NCI-H1417 treated with DMSO at 0.1 percent for 48 hours (cell line): ENCODE measurements at places on chromosomes 1 and 21.

- no peak for DNase-seq
These were observed 3.2 kb upstream of the OR2AK2 start for GRCh38 chr1:247961791-247962190.

GRCh38 chr1:25879675-25880074, 4.2 kb upstream of the PAQR7 start:
- DNase-seq, result no peak

GRCh38 chr1:41855713-41856112, 63.0 kb downstream of the HIVEP3 start:
- DNase-seq, result no peak

- DNase-seq, result no peak
These were observed 143.4 kb downstream of the GALNT2 start for GRCh38 chr1:230210326-230210980.

DNA sequence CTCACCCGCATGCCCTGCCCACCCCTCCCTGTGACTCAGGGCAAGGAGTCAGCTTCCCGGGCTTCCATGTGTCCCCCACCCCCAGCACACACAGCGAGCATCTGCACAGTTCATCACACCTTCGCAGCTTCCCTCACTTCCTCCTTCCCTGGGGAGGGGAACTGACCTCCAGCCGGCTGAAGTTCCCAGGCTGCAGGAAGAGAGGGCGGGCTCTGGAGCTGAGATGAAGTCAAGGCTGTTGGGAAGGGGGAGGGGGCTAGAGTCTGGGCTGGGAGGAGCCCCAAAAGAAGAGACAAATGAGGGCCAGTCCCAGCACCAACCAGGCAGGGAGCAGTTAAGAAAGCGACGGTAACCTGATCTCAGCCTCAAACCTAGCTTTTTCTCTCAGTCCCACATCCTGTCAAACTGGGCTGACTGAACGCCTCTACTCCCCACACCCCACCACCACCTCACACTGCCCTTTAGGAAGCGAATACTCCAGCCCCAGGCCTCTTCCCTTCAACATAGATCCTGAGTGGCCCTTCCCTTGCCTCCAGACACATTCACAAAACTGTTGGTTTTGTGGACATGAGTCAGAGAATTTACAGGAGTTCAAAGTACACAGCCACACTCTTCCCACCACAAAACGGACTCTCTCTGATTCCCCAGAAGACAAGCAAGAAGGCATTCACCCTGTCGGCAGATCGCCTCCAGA, 1.8 kb downstream of the RHOC start:
- DNase-seq, result no peak

- DNase-seq, result no peak
These were observed 18.8 kb upstream of the FASLG start for GRCh38 chr1:172640111-172640510.

DNA sequence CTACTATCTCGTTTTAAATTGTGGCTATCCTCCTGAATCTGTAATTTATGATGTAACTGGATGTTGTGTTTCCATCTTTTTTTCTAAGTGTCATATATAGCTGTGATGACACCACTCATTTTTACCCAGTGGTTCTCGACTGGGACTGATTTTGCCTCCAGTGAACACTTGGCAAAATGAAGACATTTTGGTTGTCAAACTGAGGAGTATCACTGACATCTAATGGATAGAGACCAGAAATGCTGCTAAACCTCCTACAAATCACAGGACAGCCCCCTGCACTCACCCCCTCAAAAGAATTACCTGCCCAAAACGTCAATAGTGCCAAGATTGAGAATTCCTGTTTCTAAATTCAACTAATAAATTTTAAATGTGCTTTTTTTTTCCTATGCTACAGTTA, 1.9 kb downstream of the TRMT13 start:
- no peak for DNase-seq

DNA sequence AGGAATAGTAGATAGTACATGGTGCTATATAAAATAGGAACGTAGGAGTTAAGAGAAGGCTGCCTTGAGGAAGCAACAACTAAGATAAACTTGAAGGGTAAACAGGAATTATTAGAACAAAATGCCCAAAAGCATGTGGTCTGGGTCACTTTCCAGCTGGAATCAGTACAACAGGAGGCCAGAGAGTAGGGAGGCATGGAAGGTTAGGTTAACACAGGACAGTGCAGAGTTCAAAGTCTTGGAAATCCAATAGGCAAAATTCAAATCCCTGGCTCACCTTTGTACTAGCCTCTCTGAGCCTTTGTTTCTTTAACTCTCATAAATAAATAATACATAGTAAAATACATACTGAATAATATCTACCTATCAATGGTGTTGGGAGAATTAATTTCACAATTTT, 69.0 kb upstream of the NEK7 start:
- DNase-seq, result no peak

DNA sequence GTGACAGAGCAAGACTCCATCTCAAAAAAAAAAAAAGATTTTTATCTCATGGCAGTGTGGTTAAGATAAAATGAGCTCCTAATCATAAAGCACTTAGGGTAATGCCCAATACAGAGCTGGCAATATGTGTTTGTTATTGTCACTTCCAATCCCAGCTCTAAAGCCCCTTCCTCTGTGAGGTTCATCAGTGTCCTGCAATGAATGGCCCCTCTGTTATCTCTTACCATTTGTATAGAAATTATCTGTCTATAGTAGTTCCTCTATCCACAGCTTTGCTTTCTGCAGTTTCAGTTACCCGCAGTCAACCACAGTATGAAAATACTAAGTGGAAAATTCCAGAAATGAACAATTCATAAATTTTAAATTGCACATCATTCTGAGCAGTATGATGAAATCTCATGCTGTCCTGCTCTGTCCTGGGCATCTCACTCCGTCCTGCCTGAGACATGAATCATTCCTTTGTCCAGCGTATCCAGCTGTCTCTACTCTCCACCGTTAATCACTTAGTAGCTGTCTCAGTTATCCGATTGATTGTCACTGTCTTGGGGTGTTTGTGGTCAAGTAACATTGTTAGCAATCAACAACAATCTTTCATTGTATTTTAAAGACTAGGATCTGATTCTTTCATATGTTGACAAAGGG, 50.2 kb upstream of the DNAH14 start:
- DNase-seq, result no peak

GRCh38 chr1:24921412-24921811, 8.7 kb downstream of the RUNX3 start:
- no peak for DNase-seq

DNA sequence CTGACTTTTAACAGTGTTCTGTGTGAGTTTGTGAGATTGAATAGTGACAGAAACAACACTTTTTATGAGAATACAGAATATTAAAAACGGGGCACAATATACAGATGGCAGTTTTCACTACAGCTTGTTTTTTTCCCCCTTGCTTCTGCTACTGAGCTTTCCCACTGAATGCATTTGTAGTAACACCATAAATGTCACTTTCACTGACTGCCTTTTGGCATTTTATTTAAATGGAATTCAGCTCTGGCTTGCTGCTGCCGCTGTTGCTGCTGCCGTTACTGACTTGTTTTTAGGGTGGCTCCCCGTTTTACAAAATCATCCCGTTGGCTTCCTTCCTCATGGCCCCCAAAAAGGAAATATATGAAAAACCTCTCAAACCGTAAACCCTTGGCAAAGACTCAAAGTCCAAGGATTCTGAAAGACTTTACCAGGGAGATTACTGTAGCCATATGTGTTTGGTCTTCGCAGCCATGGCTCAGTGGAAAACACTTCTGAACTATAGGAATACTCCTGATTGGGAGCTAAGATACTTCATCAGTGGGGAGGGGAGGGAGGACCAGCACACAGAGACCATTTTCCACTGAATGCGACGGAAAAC, 151.0 kb downstream of the NUF2 start:
- no peak for DNase-seq

GRCh38 chr21:33078907-33079582, 9.1 kb downstream of the OLIG1 start:
- no peak for DNase-seq

GRCh38 chr1:27026621-27027574, 14.2 kb upstream of the TENT5B start:
- no peak for DNase-seq

DNA sequence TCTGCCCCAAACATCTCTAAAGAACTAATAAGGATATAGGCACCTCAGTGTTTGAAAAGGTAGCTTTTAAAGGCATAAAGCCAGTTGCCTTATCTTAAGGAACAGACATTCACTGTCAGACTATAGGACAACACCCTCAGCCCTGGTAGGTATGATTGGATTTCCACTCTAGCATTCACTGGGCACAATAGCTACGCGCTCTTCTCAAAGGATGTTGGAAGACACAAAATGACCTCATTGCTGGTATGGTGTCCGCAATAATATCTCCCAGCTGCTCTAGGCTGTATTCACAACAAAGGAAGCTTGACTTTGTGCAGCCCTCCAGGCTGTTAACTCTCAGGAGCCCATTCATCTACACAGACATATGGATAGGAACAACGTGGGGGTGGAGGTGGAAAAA, 119.4 kb upstream of the CXADR start:
- no peak for DNase-seq

DNA sequence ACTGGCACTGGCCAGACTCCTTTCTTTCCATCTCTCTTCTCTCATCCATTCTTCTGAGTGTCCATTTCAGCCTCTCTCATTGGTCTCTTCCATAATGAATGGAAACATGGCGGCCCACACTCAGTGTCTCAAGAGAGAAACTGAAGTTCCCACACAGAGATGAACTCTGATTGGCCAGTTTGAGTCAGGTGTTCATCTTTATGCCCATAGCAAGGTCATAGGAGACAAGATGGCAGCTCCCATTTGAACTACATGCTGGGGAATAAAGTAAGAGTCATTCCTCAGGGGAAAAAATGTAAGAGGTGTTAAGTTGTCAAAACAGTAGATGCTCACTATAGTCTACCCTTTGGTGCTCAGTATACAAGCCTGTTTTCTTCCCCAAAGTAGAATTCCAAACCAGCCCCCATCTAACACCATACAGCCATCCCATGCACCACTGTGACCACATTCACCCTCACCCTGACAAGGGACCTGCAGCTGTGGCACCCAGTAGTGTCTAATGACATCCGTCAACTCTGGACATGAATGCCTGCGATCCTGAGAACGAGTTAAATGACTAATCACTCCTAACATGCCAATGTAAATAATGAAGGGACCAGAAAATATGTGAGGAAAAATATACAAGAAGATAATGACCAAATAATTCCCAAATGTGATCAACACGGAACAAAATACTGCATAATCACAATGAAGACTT, 12.4 kb downstream of the CDA start:
- DNase-seq, result no peak

DNA sequence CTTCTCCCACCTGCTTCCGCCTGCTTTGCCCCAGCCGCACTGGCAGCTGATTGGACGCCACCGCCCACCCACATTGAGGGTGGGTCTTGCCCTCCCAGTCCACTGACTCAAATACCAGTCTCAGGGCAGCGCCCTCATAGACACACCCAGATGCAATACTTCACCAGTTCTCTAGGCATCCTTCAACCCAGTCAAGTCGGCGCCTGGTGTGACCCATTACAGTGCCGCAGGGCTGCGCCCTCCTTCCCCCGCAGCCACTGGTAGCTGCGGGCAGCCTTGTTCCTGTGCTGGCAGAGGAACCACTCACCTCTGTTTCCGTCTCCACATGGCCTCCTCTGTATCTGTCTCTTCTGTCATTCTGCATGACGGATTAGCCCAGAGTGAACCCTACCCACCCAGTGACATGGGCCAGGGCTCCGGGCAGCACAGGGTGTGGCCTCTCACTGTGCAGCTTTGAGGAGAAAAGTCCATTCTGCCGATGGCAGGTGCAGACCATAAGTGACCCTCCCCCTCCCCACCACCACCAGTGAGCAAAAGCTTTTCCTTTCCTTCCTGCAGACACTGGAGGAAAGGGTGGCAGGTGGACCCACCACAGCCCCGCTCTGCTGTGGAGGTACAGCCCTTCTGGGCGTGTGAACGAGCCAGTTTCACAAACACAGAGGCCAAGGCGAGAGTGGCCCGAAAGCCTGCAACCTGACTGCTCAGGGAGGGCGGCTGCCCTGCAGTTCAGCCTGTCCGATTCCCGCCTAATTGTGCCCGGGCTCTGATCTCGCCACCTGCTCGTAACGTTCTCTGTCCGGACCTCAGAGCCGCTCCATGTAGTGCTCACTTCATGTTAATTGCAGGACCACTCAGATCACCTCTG, 57.1 kb downstream of the FAAP20 start:
- DNase-seq, result no peak

GRCh38 chr1:63448731-63449246, 74.2 kb downstream of the ITGB3BP start:
- DNase-seq, result no peak

DNA sequence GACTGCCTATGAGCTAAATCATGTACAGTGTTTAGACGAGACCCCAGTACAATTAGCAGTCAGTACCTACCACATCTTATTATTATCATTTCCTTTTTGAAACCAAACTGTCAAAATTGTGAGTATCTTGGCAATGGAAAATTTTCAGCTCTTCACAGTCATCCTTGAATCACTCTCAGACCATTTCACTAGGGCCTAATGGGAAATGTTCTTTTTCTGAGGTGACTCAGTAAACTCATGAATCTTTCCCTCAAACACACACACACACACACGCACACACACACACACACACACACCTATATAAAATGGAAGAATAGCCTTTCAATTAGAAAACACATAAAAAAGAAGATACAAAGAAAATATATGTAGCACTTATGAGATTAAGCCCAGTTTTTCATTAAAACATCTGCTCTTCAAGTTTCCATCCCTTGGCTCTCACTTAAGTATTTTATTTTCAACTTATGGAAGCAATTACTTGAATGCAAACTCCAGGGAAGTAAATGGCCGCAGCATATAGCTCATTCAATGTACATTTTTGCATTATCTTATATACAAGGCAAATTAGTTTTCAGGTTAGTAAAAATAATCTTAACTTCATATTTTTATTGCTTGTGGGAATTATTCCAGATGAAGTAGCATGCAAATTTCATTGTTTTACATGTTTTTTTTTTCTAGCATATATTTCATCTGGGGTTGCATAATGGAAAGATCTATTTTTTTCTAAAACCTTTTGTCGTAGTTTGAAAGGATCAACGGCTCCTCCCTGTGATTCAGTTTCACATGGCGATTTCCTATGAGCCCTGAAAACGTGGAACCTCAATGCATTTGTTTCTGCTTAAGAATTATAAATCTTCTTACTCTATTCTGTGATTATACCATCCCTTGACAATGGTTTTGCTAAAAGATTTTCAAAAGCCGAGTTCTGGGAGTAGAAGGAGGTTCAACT, 46.3 kb upstream of the TMPRSS15 start:
- no peak for DNase-seq

DNA sequence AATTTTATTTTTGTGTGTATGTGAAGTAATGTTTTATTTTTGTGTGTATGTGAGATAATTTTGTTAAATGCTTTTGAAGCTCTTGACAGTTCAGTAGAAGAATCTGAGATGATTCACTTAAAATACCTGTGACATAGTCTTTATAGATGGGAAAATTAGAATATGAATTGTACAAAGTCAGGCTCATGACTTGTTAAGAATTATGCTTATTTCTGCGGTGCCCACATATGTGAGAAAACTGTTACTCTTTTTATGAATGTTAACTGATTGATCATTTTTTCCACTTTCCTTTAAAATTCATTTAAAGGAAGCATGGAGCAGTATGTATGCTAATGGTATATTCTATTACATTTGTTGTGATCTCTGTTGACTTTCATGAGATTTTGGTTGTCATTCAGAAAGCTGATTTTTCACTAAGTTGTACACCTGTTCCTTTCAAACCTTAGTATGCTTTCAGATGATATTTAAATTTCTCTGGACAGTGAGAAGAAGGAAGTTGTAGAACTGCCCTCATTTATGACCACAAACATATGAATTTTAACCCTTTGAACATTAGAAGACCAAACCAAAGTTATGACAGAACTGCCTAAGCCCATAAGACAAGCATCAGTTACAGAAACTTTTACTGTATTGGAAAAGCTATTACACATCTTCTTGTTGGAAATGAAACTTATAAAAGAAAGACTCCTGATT, 110.1 kb downstream of the POU2F1 start:
- DNase-seq, result no peak
